ENCODE measurements at places on chromosomes 7 and 10.

DNA sequence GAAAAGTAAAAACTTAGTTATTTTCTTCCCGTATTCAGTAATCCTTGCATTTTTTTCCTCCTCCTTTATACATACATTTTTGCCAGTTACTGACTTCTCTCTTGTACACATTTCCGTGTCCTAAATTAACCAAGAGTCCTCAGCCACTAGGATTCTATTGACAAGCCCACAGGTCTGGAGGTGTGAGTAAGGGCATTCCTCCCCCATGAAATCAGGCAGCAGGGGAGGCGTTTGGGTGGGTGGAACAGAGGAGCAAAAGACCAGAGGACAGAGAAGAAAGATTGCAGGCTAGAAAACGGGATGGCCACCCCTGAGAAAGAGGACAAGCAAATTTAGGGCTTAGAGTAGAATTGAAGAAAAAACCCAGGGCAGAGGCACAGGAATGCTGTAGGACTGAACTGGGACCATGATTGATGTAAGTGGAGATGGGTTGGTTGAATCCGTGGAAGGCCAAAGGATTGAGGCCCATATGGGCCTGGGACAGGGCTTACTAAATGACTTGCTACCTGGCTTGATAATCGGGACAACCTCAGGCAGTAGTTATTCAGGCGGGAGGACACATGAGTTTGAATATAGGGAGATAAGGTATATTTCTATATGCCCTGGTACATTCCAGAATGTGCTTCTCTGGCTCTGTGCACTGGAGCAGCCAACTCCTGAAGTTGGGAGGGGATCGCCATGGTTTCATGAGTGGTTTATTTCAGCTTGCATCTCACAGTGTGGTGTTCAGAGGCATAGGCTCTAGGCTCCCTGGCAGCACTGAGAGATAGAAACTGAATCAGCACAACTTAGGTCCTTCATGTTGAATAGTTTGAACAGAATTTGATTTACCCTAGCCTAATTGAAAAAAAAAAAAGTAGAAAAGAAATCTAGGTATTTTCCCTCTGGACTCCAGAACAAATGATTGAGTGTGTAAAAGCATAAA is 28.0 kb downstream of the IKZF1 start:
- H3K27ac ChIP-seq = peak overlapping the region; percentile 88
- no peaks in the 10 kb centered on the region for H3K27me3 ChIP-seq
- peaks cover 89% of the 10 kb centered on the region for H3K4me1 ChIP-seq
- peaks cover 63% of the 10 kb centered on the region for H3K36me3 ChIP-seq

- H3K4me1 ChIP-seq = no peaks in the 10 kb centered on the region
- H3K27ac ChIP-seq = no peak overlapping the region
- no peaks in the 10 kb centered on the region for H3K36me3 ChIP-seq
Measured at GRCh38 chr10:86305521-86305920, 61.1 kb downstream of the GRID1 start.

GRCh38 chr7:106110238-106110560 is 1.9 kb downstream of the SYPL1 start:
- peaks cover 25% of the 10 kb centered on the region for H3K4me1 ChIP-seq
- no peak for DNase-seq
- H3K36me3 ChIP-seq = no peaks in the 10 kb centered on the region
- no peak overlapping the region for H3K4me3 ChIP-seq
- H3K27ac ChIP-seq = peak overlapping the region; percentile 26
- H3K27me3 ChIP-seq = no peaks in the 10 kb centered on the region

GRCh38 chr7:127962589-127963361 is 68.5 kb downstream of the LRRC4 start:
- peaks cover 3% of the 10 kb centered on the region for H3K36me3 ChIP-seq
- H3K27ac ChIP-seq = no peak overlapping the region
- H3K4me1 ChIP-seq = no peaks in the 10 kb centered on the region
- H3K4me3 ChIP-seq = no peak overlapping the region
- no peak for DNase-seq

- peak overlapping the region; percentile 29 for H3K4me3 ChIP-seq
- DNase-seq = no peak
- H3K36me3 ChIP-seq = no peaks in the 10 kb centered on the region
- H3K27me3 ChIP-seq = peaks cover 83% of the 10 kb centered on the region
Measured at GRCh38 chr10:117134056-117134305, 4.1 kb downstream of the VAX1 start.

GRCh38 chr7:114156178-114156577 is 237.4 kb upstream of the PPP1R3A start:
- H3K4me1 ChIP-seq = no peaks in the 10 kb centered on the region
- no peak overlapping the region for H3K27ac ChIP-seq
- DNase-seq = no peak
- no peaks in the 10 kb centered on the region for H3K36me3 ChIP-seq
- no peak overlapping the region for H3K4me3 ChIP-seq

- no peaks in the 10 kb centered on the region for H3K4me1 ChIP-seq
- H3K27me3 ChIP-seq = no peaks in the 10 kb centered on the region
- H3K27ac ChIP-seq = no peak overlapping the region
- no peak for DNase-seq
- no peaks in the 10 kb centered on the region for H3K36me3 ChIP-seq
- no peak overlapping the region for H3K4me3 ChIP-seq
Measured at GRCh38 chr10:60990663-60991062, 46.7 kb upstream of the RHOBTB1 start.

DNA sequence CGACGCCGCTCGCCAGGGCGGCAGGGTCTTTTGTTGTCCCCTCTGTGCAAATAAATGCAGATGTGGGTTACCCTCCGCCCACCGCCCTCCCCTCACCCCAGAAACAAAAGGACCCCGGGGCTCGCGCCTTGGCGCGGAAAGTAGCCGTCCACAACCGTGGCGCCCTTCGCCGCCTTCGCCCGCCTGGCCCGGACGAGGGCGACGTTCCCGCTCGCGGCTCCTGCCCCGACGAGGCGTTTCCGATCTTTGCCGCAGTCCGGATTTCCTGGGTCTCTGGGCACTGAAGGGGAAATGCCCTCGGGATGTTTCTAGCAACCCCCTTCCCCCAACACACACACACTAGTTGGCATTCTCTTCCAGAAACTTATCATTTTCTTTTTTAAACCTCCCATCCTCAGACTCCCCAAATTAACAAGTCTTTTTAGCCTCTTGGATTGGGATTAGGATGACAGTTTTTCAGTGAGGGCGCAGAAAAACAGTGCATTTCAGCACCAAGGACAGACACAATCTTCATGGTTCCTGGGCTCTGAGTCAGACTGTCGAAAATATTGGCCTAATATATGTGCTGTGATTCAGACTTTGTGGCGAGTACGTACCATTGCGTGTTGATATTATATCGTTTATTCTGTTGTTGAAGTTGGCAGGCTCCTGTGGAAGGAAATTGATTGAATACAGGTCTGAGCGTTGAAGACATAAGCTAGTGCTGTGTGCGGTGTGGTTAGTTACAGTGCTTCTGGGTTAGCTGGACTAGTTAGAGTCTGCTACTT is 771 bp downstream of the PHYHIPL start:
- no peak overlapping the region for H3K27ac ChIP-seq
- H3K4me1 ChIP-seq = no peaks in the 10 kb centered on the region
- H3K4me3 ChIP-seq = no peak overlapping the region

- H3K36me3 ChIP-seq = no peaks in the 10 kb centered on the region
- no peaks in the 10 kb centered on the region for H3K27me3 ChIP-seq
- H3K4me1 ChIP-seq = peaks cover 74% of the 10 kb centered on the region
- H3K4me3 ChIP-seq = no peak overlapping the region
- H3K27ac ChIP-seq = peak overlapping the region; percentile 80
Measured at GRCh38 chr10:26479766-26480492, 41.8 kb downstream of the APBB1IP start.

- H3K27me3 ChIP-seq = no peaks in the 10 kb centered on the region
- H3K36me3 ChIP-seq = no peaks in the 10 kb centered on the region
- H3K4me1 ChIP-seq = no peaks in the 10 kb centered on the region
- H3K4me3 ChIP-seq = no peak overlapping the region
- no peak overlapping the region for H3K27ac ChIP-seq
- DNase-seq = no peak
Measured at GRCh38 chr7:44194069-44194468, 4.8 kb upstream of the GCK start.

- no peak overlapping the region for H3K27ac ChIP-seq
- no peaks in the 10 kb centered on the region for H3K4me1 ChIP-seq
- no peaks in the 10 kb centered on the region for H3K27me3 ChIP-seq
- H3K4me3 ChIP-seq = no peak overlapping the region
- DNase-seq = no peak
- H3K36me3 ChIP-seq = no peaks in the 10 kb centered on the region
Measured at GRCh38 chr10:76432016-76433012, 1000.9 kb downstream of the LRMDA start.

DNA sequence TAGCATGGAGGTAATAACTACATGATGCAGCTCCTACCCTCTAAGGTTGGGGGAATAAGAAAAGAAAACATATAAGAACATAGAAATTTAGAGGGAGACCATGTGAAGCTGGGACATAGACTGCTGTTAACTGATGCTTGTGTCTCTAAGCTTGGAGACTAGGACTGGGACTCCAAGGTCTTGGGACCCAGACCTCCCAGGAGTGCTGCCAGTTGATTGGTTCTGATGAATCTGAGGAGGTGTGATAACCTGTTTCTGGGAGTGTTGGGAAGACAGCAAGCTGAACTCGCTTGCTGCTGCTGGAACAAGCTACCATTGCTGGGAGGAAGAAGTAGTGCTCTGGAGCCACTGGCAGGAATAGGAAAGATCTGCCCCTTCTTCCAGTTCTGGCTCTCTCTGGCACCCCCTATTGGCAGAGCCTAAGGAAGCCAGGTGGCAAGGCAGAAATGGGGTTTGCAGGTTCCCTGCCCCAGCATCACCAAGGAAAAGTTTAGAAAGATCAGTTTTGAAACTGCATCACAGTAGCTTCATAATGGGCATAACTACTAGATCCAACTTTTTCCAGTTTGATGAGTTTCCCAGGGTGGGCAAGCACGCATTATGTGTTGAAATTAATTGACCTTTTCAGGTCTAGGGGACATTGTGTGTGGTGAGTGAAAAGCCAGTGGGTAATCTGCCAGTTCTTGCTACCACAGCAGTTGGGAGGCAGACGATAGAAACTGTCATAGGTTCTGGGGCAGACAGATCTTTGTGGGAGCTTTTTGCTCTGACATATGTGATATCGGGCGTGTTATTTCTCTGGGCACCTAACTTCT is 140.7 kb downstream of the SND1 start:
- no peak overlapping the region for H3K4me3 ChIP-seq
- no peak overlapping the region for H3K27ac ChIP-seq
- no peaks in the 10 kb centered on the region for H3K36me3 ChIP-seq
- H3K27me3 ChIP-seq = no peaks in the 10 kb centered on the region

- no peaks in the 10 kb centered on the region for H3K36me3 ChIP-seq
- no peak overlapping the region for H3K27ac ChIP-seq
- no peaks in the 10 kb centered on the region for H3K27me3 ChIP-seq
- no peaks in the 10 kb centered on the region for H3K4me1 ChIP-seq
- H3K4me3 ChIP-seq = no peak overlapping the region
- DNase-seq = no peak
Measured at GRCh38 chr10:50981904-50982303, 92.4 kb upstream of the PRKG1 start.

DNA sequence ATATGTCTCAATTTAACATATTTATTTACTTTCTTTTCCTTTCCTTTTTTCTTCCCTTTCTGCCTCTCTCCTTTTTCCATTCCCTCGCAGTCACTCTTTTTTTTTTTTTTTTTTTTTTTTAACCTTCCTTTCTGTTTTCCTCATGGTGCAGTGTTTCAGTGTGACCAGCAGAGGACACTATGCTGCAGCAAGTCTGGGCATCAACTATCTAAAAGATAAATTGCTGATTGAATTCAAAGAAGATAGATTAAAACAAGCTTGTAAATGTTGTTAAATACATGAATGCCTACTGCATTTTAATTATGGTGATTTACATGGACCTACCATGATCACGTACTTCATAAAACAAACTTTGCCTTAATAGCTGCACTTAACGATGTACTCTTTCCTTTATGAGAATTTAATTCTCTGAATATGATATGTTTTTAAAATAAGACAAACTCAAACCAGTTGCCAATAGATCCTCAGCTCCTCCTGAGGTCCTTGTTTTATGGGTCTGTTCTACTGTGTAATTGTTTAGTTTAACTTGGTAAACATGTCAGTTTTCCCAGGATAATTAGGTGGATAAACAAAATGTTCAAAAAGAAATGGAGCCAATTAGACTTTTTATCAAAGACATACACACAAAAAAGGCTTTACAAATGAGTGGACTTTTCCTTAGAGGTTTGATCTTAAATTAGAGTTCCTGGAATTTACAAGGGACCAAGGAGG is 101.0 kb upstream of the AGR3 start:
- no peak for DNase-seq
- no peaks in the 10 kb centered on the region for H3K4me1 ChIP-seq
- H3K27me3 ChIP-seq = peaks cover 3% of the 10 kb centered on the region
- H3K4me3 ChIP-seq = no peak overlapping the region

DNA sequence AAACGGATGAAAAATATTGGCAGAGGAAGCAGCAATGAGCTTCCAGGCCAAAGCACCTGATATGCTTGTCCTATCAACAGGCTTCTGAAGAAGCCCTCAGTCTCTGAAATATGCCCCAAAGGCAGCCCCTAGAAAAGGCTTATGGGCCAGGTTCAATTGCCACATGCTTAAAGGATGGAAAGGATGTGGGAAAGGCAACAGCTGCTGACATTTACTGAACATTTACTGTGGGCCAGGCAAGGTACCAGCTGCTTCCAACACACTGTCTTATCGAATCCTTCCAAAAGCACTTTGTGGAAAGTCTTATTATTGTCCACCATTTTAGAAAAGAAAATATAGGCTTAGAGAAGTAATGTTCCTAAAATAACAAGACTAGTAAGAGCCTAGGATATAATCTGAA is 56.5 kb downstream of the DOCK4 start:
- no peak overlapping the region for H3K4me3 ChIP-seq
- peaks cover 6% of the 10 kb centered on the region for H3K27me3 ChIP-seq
- DNase-seq = no peak
- H3K27ac ChIP-seq = no peak overlapping the region

DNA sequence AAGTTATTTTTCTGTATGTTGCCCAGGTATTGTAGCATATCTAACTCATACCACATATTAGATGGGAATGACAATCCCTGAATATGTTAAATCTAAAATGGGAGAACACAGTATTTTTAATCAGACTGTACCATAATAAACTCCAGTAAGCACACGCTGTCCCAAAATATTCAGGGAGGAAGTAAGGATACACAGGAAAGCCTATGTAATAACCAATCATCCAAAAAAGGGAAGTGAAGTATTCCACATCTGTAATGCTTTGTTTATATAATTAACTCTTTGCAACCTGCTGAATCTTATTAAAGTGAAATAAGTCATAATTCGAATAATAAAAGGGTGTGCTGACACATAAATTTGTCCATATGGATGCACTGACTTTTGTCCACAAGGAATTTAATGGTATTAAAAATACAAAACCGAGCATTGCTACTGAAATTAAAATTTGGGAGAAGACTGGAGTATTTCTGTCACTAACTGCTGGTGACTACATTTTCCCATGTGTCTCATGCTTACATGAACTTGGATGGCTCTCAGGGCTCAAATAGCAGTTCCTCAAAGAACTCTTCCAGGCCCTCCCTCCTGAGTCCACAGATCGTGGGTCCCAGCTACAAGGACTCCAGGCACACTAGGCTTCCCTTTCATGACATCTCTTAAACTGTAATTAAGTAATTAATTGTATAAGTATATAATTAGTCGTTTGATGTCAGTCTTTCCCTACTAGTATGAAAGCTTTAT is 120.6 kb downstream of the NEBL start:
- H3K27me3 ChIP-seq = no peaks in the 10 kb centered on the region
- no peak overlapping the region for H3K27ac ChIP-seq
- no peaks in the 10 kb centered on the region for H3K36me3 ChIP-seq
- no peak overlapping the region for H3K4me3 ChIP-seq

GRCh38 chr7:36904802-36905201 is 180.5 kb upstream of the AOAH start:
- H3K36me3 ChIP-seq = no peaks in the 10 kb centered on the region
- H3K4me3 ChIP-seq = no peak overlapping the region
- DNase-seq = no peak
- H3K27ac ChIP-seq = no peak overlapping the region
- H3K4me1 ChIP-seq = no peaks in the 10 kb centered on the region

Data from T-cell (primary cell).